ENCODE measurements at places on chromosomes 7 and 10. TPM values are rescaled to one million over a fixed set of nuclear protein-coding genes. Genes with fewer than 3 reads are reported as not detected.

The FAM24B gene
- 4.0 TPM for total RNA-seq

- DNase-seq, result no peak
Measured at GRCh38 chr10:77788496-77789010, 138.0 kb downstream of the DLG5 start.

DNA sequence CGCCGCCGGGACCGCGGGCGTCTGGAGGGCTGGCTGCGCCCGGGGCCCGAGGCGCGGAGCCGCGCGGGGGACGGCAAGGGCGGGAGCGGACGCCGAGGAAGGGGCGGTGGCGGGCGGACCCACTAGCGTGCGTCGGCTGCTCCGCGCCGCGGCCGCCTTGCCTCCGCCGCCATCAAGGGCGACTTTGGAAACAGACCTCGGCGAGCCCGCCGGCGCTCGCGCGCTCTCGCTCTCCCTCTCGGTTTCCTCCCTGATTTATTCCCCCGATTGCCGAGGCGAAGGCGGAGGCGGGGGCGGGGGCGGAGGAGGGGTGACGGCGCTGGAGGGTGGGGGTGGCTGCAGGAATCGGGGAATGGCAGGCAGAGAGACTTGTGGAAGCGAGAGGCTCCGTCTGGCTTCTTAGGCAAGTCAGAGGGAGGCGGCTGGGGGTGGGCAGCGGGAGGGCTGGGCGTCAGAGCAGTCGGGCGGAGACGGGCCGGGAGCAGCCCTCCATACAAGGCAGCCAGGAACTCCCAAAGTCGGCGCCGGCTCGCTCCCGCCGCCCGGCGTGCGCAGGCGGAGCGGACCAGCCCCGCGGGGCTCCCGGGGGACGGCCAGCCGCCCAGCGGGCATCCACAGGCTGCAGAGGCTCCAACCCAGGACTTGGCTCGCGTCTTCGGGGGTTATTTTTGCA, at the start of gene CACNA2D1:
Gene CACNA2D1, minus strand, starts transcription at position 231 of the 673 bp plus-strand sequence.
- DNase-seq, result peak; percentile 82

GRCh38 chr7:152136686-152137085, 111.2 kb downstream of the GALNT11 start:
- DNase-seq, result no peak

The TMEM72 gene
- not detected for total RNA-seq

The MUC3A gene
- total RNA-seq, result not detected

DNA sequence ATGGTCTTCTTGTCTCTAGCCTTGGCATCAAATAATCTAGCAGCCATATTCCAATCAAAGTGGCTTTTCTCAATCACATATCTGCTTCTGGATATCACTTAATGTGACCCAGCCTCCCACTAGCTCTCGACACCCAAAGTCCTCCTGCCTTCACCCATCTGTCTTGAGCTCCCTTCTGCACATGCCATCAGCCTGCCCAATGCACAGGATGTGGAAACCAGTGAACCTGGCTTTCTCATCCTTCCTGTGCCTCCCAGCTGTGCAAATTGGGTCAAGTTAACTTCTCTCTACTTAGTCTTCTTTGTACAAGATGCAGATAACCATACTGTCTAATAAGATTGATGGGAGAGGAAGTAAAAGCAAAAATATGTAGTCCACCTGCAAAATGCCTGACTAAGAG, 257.9 kb upstream of the PITRM1 start:
- DNase-seq, result no peak

DNA sequence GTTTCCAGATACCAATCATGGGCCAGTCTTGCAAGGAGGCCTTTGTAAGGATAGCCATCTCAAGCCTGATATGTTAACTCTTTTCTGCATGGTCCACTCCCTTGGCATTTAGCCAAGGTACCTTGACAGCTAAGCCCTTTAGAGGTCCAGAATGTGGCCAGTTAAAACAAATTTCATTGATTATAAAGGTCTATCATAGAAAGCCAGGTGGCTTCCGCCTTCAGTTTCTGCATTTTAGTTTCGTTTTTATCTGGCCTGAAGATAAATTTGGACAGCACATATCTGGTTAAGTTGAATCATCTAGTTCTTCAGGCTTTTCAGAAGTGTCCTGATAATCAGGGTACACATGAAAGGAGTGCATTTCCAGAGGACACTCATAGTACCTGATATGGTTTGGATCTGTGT, 30.7 kb downstream of the ANKIB1 start:
- no peak for DNase-seq

The CLEC5A gene
- 0.64 TPM for total RNA-seq

The CLCN1 gene
- total RNA-seq, result not detected

- no peak for DNase-seq
Measured at GRCh38 chr7:26305090-26305868, 13.6 kb downstream of the SNX10 start.

DNA sequence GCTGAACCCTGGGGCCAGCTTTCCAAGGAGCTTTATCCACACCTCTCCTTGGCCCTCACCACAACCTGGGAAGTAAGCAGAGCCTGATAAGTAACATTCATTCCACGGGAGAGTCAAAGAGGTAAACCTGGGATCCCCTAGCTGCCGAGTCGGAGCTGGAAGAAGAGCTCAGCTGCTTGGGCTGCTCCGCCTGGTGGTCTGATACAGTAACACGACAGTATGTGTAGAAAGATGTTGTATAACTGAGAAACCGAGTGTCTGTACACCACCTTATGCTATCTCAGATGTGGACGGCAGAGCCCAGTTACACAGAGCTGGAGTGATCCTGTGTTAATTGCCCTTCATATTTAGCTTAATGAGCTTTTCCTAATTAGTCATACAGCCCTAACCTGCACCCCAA, 151.3 kb upstream of the KMT2E start:
- DNase-seq, result no peak

The GIMAP4 gene
- 5.4 TPM for total RNA-seq

The RNF148 gene
- 0.50 TPM for total RNA-seq

- DNase-seq, result no peak
Measured at GRCh38 chr10:61463035-61463909, 10.1 kb upstream of the TMEM26 start.

DNA sequence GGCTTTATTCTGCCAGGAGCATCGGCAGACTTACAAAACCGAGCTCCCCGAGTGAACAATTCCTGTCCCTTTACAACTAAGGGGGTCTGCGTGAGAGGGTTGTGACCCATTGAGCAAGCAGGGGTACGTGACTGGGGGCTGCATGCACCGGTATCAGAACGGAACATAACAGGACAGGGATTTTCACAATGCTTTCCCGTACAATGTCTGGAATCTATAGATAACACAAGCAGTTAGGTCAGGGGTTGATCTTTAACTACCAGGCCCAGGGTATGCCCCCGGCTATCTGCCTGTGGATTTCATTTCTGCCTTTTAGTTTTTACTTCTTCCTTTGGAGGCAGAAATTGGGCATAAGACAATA, 38.1 kb upstream of the GSDME start:
- DNase-seq, result no peak

The SAP25 gene
- 6.4 TPM for total RNA-seq

The GNAI1 gene
- 51.0 TPM for total RNA-seq

- no peak for DNase-seq
Measured at GRCh38 chr10:101157756-101158458, 26.8 kb downstream of the TLX1 start.

DNA sequence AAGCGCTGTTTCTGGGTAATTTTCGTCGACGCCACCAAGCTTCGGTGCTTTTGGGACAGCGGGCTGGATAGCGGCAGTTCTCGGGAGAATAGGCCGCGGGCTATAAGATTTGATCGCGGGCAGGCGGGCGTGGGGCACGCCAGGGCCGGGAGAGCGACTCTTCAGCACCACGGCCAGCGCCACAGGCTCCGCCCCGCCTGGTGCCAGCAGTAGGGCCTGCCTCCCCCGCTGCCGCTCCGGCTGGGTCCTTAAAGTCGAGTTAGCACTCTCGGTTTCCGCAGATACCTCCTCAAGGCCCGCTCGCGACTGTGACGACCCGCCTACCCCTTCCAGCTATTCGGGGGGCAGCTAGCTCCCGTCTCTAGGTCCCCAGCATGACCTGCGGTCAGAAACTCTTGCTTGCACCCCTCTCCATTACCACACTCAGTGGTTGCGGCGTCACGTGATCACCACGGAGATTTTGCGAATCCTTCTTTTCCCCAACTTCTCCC, 9.4 kb downstream of the NXPH1 start:
- no peak for DNase-seq

DNA sequence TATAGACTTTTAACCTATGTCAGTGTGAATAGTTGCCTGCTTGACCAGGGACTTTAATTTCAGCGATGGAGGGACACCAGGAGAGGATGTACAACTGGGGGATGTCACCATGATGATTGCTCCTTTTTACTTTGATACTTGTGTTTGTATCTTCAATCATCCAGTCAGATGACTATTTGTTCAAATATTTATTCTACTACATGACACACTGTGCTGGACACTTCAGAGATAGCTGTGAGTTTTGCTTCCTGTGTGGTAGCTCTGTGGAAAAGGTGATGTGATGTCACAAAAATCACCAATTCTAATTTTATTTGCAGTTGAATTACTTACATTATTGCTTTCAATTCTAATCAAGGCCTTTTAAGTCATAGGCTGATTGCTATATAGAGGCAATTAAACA, 62.7 kb upstream of the CREB5 start:
- no peak for DNase-seq

DNA sequence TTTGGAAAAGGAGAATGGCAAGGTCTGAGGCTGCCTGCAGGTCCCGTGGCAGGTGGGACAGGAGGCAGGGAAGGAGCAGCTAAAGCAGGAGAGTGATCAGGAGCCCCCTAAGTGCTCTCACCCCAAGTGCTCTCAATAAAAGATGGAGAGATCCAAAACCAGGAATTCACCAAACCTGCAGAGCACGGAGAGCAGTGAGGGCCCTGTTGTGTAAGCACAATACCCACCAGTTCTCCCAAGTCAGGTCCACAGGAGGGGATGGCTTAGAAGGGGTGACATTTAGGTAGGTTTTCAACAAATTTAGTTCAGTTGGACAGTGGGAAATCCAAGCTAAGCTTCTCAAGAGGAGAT, 40.8 kb downstream of the GNA12 start:
- no peak for DNase-seq

- DNase-seq, result peak; percentile 13
Measured at GRCh38 chr10:104322416-104322782, 15.9 kb downstream of the ITPRIP start.

DNA sequence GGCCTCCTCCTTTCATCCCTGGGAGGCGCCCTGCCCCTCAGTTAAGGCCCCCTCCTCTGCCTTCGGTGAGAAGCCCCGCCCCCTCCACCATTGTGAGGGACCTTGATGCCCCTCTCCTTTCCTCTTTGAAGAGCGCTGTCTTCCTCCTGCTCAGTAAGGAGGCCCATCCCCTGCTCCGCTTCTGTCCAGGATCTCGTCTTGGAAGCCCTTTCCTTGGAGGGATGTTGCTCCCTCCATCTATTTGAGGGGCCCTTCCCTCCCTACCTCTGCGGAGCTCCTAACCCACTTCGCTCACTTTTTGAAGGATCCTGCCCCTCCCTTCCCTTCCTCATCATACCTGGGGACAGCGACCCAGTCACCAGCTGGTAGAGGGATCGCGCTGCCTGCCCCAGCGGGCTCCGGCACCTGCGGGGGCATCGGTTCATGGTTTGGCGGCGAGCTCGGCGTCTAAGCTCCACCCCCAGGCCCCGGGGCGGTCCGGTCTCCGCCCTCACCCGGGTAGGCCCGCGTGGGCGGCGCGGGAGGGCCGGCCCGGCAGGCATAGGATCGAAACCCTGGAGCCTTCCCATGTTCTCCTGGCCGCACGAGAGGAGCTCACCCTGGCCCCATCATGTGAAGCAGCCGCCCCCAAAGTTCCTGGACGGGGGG, 4.1 kb downstream of the KCNIP2 start:
- peak; percentile 55 for DNase-seq

The PLEKHS1 gene
- not detected for total RNA-seq

GRCh38 chr7:32048970-32049491, 21.2 kb downstream of the PDE1C start:
- DNase-seq, result no peak

The CLRN3 gene
- not detected for total RNA-seq

DNA sequence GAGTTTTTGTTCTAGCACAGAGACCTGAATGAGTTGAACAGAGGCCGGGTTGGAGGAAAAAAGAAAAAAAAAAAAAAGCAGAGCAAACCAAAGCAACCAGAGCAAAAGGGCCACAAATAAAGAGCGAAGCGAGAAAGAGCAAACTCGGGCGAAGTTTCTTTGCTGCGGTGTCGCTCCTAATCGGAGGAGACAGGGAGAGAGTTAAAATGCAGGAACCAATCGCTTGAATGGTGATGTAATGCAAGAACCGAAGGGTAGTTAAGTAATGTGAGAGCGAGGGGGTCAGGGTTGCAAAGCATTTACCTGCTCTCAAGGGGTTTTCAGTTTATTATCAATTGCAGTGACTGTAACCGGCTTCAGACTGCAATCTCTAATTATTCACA, 271.7 kb downstream of the TRIL start:
- peak; percentile 33 for DNase-seq

GRCh38 chr7:79837915-79838314, 296.7 kb upstream of the GNAI1 start:
- DNase-seq, result no peak

The ARMC3 gene
- total RNA-seq, result 1.6 TPM

DNA sequence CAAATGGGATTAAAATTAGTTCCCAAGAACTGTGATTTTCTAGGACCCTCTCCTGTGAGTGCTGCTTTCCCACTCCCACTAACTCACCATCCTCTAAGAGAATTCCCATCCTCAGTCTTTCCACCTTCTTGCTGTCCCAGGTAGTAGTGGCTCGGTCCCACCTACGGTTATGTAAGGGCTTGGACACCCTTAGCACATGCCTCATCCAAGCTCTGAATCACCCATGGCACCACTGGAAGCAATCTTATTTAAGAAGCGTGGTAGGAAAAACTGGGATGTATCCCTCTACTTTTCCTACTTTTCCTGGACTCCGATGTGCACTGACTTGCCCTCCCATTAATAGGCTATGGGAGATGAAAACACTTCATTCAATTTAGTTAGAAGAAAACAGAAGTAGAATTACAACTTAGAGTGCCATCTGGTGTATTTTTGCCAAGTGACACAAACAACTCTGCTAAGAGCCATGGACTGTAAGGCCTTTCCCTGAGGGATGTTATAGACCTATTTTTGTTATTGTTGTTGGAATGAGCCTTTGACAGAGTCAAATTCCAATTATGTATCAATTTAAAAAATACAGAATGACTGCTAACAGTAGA, 13.7 kb upstream of the ANKRD22 start:
- DNase-seq, result no peak

DNA sequence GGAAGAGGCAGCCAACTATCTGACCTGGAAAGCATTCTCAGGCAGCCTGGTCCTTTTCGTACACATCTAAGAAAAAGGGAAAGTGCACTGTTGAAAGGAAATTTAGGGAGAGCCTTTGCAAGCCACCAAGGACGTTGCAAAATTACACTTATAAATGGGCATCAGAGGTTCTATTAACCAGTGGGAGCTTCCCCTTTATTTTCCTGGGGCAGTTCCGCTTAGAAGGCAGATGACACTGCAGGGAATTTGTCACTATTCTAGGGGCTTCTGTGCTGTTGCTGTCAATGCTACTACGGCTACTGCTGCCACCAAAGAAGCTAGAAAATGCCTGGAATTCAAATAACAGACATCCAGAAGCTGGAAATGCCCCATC, 79.6 kb upstream of the AUTS2 start:
- DNase-seq, result no peak

Measured in ovary (tissue), 10 donors.